ENCODE measurements at places on chromosomes 12 and 14.

DNA sequence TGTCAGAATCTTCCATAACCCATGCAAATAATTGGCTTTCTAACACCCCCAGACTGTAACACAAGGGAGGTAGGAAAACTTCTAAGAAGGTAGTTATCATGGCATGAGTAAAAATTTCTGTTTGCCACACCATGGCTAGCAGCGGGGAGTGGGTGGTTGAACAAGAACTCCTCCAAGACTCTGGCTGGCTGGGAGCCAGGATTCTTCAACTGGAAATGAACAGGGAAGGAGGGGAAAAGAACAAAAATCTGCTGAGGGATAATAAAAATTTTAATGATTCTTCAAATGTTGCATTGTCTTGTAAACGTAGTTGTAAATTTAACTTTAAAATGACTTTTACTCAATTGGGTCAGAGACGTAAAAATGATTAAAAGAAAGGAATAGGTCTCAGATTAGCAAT is 78.9 kb downstream of the AKAP6 start:
- no peak for DNase-seq

DNA sequence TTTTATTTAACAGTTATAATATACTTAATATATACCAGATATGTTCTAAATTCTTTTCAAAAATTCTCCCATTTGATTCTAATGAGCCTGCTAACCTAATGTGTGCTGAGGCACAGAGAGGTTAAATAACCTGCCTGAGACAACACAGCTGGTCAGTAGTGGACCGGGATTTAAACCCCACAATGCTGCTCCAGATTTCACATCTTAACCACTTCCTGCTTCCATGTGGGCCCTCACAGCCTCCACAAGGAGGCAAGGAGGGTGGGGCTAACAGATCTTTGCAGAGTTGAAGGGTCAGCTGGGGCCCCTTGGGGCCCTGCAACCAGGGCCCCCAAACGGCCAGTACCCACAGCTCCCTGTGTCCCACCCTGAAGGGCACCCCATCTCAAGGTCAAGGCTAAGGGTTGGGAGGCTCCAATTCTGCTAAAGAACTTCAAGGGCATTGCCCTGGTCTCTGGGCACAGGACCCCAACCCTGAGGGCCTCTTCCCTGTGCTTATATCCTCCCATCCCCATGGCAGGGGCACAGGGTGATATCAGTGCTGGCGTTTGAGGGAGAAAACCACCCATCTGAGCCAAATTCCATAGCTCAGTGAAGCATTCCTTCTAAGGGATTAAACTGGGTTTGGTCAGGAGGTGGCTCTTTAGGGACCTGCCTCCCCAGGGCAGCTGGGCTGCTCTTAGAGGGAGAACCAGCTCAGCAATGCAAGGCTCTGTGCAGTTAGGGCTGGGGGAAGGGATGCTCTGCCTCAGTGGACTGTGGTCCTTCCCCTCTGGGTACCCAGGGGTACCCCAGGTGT is 2.2 kb downstream of the KRT80 start:
- DNase-seq = no peak

- no peak for DNase-seq
Observed at GRCh38 chr12:53754633-53755264, 3.0 kb upstream of the CISTR start.

DNA sequence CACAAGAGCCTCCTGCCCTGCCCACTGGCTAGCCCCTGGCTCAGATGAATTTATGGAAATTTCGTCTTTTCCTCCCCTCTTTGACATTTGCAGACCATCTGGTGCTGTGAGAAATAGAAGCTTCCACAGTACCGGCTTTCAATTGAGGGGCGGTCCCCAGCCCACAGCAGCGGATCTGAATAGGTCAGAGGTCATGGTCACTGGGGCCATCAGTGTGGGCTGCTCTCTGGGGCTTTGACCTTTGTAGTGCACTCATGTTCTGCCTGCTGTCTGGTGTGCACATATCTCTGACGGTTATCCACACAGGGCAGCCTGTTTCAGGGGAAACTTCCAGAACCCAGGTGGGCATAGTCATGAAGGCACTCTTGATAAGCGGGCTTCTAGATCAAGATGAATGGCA is 2.5 kb upstream of the RFLNA start:
- no peak for DNase-seq

DNA sequence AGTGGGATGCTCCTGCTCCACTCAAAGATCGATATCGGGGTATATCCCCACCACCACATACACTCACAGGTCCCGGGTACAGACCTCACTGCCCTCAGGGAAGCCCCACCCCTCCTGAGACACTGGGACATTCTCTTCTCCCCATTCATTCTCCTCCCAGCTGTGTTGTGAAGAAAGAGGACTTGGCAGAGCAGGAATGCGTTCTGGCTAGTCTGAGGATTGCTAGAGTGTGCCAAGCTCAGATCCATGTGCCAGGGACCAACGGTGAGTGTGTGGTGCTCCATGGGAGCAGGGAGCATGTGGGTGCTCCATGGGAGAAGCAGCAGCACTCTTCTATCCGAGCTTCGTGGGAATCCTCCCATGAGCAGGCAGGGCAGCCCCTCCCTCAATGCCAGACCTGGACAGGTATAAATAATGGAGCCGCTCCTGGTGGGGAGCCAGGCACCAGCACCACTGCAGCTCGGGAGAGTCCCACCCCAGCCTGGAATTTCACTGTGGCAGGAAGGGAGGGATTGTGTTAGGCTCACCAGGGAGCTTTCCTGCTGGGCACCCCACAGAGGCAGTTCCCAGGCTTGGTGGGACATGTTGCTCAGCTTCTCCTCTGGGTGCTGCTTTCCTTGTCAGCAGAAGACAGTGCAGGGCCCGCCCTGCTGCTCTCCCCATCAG is 2.3 kb upstream of the KRT5 start:
- DNase-seq = no peak

- DNase-seq = no peak
Observed at GRCh38 chr14:33938131-33938949, 12.5 kb downstream of the EGLN3 start.

- DNase-seq = no peak
Observed at GRCh38 chr14:103029936-103030335, 27.4 kb downstream of the CDC42BPB start.

- no peak for DNase-seq
Observed at GRCh38 chr14:49194067-49194466, 392.1 kb downstream of the RPS29 start.

DNA sequence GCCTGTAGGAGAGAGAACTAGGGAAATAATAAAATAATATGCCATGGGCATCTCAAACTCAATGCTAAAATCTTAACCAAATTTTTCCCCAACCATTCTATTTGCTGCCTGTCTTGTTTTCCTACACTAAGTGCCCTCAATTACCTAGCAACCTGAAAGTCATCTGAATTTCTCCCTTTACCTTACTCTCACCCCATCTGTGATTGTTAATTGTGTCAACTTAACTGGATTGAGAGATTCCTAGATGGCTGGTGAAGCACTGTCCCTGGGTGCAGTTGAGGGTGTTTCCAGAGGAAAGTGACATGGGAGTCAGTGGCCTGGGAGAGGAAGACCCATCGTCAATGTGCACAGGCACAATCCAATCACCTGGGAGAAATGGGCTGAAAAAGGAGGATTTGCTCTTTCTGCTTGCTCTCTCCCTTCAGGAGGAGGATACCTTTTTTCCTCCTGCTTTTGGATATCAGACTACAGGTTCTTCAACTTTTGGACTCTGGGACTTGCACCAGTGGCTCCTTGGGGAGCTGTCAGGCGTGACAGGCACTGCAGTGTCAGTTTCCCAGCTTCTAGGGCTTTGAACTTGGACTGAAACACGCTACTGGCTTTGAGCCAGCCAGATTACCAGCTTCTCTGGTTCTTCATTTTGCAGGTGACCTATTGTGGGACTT is 100.1 kb downstream of the PPP1R12A start:
- DNase-seq = no peak

DNA sequence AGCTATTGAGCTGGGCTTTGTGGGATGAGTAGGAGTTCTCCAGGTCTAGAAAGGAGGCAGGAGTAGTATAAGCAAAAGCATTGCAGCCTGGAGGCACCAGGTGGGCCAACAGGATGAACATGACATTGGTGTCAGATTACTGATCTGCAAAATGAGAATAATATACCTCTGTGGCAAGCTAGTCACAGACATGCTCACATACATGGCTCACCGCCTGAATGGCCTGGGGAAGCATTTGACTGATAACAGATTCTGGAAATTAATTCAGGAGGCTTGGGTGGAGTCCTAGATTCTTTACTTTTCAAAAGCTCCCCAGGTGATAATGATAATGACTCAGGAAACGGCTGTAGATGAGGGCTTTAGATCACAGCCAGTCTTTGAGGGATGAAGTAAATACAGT is 709 bp downstream of the TCL1B start:
- no peak for DNase-seq

DNA sequence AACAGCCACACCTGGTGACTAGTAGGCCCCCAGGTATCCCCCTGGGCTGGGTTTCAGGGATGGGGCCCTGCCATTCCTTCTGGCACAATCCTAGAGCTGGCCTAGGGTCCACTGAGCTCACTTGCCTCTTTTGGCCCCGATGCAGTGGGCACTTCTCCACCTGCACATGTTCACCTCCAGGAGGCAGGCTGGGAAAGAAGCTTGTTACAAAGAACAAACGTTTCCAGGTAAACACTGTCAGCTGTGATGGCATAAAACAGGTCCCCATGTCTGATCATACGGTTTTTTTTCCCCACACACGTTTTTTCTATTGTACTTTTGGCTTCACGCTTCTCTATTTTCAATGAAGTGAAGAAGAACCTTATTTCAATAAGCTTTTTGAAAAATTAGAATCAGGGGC is 15.8 kb upstream of the HVCN1 start:
- no peak for DNase-seq

GRCh38 chr14:21003788-21004346 is 4.8 kb downstream of the SLC39A2 start:
- DNase-seq = no peak

GRCh38 chr14:52338051-52338681 is 24.1 kb downstream of the PTGER2 start:
- DNase-seq = no peak

DNA sequence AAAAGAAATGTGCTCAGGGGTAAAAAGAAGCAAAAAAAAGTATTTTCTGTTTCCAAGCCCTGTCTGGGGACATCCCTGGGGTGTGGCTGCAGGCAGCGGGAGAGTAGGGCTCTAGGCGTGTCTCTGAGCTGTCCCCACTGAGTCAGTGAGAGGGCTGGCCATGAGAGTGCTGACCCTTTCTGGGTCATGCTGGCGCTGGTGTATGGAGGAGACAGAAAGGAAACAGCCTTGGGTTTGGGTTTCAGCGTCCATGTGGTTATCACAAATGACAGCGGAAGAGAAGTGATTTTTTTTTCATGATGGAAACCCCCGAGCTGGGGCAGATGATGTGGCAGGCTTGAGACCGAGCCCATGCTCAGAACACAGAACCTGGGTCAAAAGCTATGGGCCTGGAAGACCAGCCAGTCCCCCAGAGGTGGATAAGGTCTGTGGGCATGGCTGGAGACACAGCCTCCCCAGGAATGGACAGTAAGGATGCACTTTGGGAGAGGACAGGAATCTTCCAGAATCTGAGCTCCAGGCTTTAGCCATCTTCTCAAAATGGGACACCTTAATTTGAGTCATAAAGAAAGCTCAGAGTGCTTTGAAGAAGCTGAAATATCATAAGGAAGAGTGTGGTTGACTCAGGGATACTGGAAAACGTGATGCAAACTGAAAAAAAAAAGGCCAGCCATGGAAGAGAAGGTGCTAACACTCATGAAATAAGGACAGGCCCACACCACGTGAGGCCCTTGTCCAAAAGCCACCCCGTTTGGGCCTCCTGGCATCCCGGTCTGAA is 36.2 kb downstream of the SYNE3 start:
- no peak for DNase-seq

DNA sequence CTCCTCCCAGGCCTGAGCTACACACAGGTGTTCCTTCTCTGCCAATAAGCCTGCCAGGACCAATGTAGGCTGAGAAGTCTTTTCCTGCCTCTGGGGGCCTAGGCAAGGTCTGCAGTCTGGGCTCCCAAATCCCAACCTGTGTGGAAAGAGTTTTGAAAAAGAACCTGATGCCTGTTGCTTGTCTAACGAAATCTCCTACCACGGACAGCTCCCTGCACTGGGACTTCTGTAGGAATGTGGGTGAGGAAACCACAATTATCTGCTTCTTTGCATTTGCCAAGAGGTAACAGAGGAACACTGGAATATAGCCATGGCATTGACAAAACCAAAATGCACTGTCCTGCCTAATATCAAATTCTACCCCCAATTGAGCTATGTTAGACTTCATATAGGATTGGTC is 877.0 kb upstream of the TMEM132C start:
- no peak for DNase-seq

- no peak for DNase-seq
Observed at GRCh38 chr12:7109572-7109920, 532 bp upstream of the C1RL start.

- DNase-seq = peak; percentile 72
Observed at GRCh38 chr12:53380104-53380793, at the start of gene SP1. SP1 (plus strand) TSS chr12:53380176; CDS start chr12:53380292, 116 bp downstream.

- no peak for DNase-seq
Observed at GRCh38 chr12:67211029-67211428, 58.1 kb upstream of the CAND1 start.

DNA sequence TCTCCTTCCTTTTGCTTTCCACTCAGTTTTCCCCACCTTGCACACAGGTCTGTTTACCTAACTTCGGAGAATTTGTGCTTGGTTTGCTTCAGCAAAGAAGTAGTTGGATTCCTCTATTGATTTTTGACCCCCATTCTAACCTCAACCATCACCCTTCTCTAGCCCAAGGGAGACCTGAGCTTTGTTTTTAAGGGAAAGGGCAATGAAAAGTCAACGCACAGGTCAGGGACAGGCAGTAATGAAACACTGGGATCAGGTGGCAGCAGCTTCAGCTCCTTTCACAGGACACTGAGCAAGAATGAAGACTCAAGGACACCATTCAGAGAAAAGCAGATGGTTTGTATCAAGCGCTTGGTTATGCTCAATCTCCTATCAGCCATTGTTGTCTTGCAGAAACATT is 46.9 kb upstream of the KRR1 start:
- DNase-seq = no peak

DNA sequence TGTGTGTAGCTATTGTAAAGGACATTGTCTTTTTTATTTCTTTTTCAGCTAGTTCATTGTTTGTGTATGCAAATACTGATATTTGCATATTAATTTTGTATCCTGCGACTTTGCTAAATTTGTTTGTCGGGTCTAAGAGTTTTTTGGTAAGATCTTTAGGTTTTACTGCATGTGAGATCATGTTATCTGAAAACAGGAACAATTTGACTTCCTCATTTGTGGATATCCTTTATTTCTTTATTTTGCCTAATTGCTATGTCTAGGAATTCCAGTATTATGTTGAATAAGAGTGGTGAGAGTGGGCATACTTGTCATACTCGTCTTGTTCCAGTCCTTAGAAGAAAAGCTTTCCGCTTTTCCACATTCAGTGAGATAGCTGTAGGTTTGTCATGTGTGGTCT is 28.8 kb downstream of the SIX4 start:
- no peak for DNase-seq

Measured in NCI-H1048 (cell line).